CD4-positive, alpha-beta T cell treated with Interleukin-2 at 100 ng/mL for 4 hours (primary cell): ENCODE measurements at places on chromosomes 6 and 20.
A peak's percentile ranks its signal among the peaks of the same experiment; 100 is the strongest.

- no peak for DNase-seq
Observed at GRCh38 chr6:90149280-90149679, 147.4 kb downstream of the BACH2 start.

- no peak for DNase-seq
Observed at GRCh38 chr6:38985839-38986238, 62.7 kb upstream of the GLP1R start.

DNA sequence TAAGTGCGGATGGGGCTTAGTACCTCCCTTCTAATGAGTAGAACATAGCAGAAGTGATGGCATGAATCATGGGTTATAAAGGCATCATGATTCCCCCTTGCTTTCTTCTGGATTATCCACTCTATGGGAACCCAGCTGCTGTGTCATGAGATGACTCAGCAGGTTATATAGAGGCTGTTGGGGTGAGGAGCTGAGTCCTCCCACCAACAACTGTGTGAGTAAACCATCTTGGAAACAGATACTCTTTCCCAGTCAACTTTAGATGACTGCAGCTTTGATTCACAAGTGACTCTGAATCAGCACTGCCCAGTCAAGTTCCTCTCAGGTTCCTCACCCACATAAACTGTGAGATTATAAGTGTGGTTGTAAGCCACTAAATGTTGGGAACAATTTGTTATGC is 46.3 kb downstream of the FAM83B start:
- DNase-seq = no peak

GRCh38 chr6:122604676-122605075 is 5.5 kb upstream of the PKIB start:
- no peak for DNase-seq

- DNase-seq = peak; percentile 84
Observed at GRCh38 chr6:73519926-73520687, 725 bp downstream of the EEF1A1 start.

GRCh38 chr6:42993445-42993844 is 9.1 kb downstream of the PPP2R5D start:
- no peak for DNase-seq

DNA sequence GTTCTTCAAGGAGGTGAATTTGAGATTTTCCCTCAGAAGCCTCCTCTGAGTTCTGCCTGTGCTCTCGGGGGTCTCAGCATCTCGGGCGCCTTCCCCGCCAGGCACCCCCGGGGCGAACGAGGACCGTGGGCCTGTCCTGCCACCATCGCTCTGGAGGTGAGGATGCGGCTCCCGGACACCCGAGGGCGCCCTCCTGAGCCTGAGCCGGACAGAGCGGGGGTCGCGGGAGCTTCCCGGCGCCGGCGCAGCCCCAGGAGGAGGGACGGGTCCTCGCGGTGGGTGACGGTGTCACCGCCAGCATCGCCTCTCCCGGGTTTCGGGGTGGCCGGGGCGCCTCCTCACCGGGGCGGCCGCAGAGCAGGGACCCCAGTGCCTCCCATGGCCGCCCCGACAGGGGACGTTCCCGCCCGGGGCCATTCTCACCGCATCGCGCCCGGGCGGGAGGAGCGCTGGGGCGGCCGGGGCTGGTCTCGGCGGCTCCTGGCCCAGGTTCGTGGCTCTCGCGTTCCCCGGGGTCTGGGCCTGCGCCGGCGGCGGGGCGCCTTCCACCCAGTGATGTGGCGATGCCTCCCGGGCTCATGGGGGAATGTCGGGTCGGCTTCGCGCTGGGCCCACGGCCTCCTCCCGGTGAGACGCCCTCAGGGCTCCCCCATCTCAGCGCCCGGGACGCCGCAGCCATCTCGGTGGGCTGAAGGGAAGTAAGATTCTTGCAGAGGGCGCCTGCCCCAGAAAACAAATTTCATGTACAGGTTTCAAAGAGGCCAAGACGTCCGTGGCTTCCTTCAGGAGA is 210.5 kb downstream of the ERMARD start:
- DNase-seq = no peak

- no peak for DNase-seq
Observed at GRCh38 chr6:132362442-132363185, 38.7 kb downstream of the MOXD1 start.

GRCh38 chr20:38751360-38751976 is 3.2 kb downstream of the ACTR5 start:
- DNase-seq = peak; percentile 57

- DNase-seq = no peak
Observed at GRCh38 chr6:38975621-38976049, 72.9 kb upstream of the GLP1R start.

GRCh38 chr6:167497428-167498056 is 172.7 kb downstream of the TTLL2 start:
- DNase-seq = no peak

DNA sequence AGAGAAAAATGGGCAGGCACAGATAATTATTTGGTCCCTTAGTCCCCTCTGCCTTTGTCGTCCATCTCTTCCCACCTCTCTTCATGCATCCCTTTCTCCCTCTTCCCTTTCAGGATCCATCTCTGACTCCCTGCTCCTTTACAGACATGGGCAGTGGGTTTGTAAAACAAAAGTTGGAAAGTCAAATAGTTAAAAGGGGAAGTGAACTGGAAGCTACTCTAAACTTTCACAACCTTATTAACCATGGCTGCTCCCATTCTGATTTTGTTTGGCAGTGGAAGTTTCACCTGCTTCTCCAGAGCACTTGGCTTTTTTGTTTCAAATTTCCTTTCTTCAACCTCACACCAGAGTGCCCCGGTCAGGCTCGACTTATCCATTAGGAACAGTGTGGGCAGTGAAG is 1.2 kb downstream of the HLA-DQA2 start:
- no peak for DNase-seq

DNA sequence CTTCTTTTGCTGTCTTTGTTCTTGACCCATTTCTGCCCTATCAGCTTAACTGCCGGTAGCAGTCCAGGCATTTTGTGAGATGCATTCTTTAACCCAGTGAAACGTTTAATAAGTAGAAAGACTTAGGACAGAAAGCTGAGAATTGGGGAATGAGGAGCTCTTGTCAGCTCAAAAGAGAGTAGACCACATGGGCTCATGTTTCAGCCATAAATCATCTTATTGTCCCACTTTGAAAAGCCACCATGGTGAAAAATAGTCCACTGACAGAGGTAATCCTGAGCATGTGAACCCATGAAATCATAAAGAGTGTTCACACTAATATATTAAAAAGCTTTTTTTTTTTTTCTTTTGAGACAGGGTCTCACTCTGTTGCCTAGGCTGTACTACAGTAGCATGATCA is 16.3 kb downstream of the ORC3 start:
- DNase-seq = no peak

DNA sequence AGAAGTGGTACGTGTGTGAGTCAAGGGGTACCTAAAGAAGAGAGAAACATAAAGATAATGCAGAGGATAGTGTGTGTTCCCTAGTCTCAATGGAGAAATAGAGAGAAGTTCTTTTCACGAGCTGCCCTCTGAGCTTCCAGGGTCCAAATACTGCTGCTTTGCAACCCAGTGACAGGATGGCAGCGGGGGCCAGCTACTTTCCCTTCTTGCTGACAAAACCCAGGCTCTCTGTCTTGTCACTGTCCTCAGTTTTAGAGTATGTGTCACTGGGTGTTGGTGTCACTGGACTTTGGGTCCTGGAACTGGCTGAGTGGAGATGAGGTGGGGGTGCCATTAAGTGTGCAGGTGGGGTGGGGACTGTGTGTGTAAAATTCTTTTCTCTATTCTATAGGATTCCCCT is 265.6 kb downstream of the CDC5L start:
- no peak for DNase-seq

GRCh38 chr6:166970776-166971175 is 14.4 kb upstream of the RNASET2 start:
- no peak for DNase-seq
